ENCODE measurements at places on chromosomes 7 and 10. TPM values are rescaled to one million over a fixed set of nuclear protein-coding genes. Genes with fewer than 3 reads are reported as not detected.

DNA sequence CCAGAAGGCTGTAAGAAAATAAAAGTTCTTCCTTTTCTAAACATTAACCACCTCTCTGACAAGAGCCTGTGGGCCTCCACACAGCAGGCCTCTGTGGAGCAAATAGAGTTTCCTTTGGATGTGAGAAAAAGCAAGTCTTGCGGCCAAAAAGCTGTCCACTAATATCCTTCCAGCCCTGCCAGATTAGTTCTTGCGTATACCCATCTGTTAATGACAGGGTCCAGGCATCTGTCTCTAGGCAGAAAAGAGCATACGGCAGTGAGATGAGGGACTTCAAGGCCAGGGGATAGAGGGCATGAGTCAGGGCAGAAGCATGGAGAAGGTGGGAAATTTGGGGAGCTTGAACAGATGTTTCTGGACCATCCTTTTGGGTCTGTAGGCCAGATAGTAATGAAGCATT lies 164.9 kb downstream of the NSUN6 start:
- H3K4me1 ChIP-seq: no peaks in the 10 kb centered on the region
- no peaks in the 10 kb centered on the region for H3K27me3 ChIP-seq
- DNase-seq: no peak
- H3K36me3 ChIP-seq: no peaks in the 10 kb centered on the region
- H3K27ac ChIP-seq: no peak overlapping the region

GRCh38 chr10:43134126-43134905 lies 3.9 kb upstream of the CSGALNACT2 start:
- H3K27ac ChIP-seq: no peak overlapping the region
- peaks cover 20% of the 10 kb centered on the region for H3K4me1 ChIP-seq
- no peaks in the 10 kb centered on the region for H3K27me3 ChIP-seq
- no peak for DNase-seq
- no peak overlapping the region for H3K4me3 ChIP-seq

DNA sequence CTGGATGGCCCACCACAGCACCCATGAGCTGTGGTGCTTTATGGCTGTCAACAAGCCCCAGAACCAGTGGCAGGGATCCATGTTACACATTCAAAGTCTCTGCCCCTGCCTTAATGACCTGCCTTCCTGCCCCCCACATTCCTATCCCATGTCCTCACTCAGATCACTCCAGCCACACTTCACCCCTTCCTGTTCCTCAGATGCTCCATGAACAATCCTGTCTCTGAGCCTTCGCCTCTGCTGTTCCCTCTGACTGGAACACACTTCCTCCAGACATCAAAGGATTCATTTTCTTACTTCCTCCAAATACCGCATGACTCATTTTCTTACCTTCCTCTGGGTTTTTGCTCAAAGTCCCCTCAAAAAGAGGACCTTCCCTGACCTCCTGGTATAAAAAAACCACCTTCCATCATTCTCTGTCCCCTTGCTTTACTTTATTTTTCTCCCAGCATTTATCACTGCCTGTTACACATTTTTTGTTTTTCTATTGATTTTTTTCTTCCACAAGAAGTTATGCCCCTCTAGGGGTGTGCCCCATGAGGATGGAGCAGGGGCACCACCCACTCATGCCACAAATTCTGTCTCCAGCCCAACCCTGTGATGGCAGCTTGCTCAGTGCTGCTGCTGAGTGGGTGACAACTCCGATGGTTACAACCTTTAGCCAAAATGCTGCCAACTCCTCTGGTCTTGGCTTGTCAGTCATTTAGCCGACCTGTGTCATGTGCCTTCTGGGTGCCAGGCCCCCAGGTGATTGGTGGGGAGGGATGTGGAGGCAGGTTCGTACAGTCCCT lies 18.2 kb downstream of the COL13A1 start:
- peaks cover 10% of the 10 kb centered on the region for H3K27me3 ChIP-seq
- peaks cover 18% of the 10 kb centered on the region for H3K4me1 ChIP-seq
- H3K27ac ChIP-seq: no peak overlapping the region
- H3K36me3 ChIP-seq: no peaks in the 10 kb centered on the region

GRCh38 chr10:72114706-72115450 lies 26.5 kb upstream of the SPOCK2 start:
- H3K4me3 ChIP-seq: no peak overlapping the region
- no peak for DNase-seq
- H3K36me3 ChIP-seq: peaks cover 34% of the 10 kb centered on the region
- H3K27ac ChIP-seq: no peak overlapping the region
- no peaks in the 10 kb centered on the region for H3K27me3 ChIP-seq
- H3K4me1 ChIP-seq: peaks cover 28% of the 10 kb centered on the region

DNA sequence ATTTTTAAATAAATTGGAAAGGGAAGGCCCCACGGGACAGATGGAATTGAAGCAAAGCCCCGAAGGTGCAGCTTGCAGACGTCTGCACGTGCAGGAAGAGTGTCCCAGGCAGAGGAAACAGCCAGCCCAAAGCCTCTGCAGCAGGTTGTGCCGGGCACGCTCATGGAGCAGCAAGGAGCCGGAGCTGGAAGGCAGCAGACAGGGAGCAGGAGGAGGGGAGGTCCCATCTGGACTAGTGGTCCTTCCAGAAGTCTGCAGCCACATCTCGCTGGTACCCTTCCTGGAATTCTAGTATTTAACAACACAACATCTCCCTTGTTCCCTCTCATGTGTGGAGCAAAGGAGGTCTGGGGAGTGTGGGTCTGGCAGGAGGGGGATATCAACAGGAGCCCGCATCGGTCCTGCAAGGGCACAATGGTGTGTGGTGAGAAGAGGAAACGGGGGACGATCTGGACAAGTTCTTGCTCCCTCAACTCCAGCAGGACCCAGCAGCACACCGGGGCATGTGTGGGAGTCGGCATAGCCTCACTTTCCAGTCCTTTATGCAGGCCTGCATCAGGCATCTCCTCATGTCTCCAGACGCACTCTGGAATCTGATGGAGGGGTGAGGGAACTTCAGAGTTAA lies 169.3 kb downstream of the GRID1 start:
- no peak for DNase-seq
- H3K27ac ChIP-seq: no peak overlapping the region
- H3K27me3 ChIP-seq: no peaks in the 10 kb centered on the region
- no peak overlapping the region for H3K4me3 ChIP-seq
- H3K4me1 ChIP-seq: no peaks in the 10 kb centered on the region
- H3K36me3 ChIP-seq: no peaks in the 10 kb centered on the region

- H3K4me3 ChIP-seq: no peak overlapping the region
- peaks cover 5% of the 10 kb centered on the region for H3K4me1 ChIP-seq
- DNase-seq: no peak
- no peaks in the 10 kb centered on the region for H3K27me3 ChIP-seq
- no peak overlapping the region for H3K27ac ChIP-seq
These were observed 35.6 kb downstream of the ANKMY2 start for GRCh38 chr7:16609842-16610450.

DNA sequence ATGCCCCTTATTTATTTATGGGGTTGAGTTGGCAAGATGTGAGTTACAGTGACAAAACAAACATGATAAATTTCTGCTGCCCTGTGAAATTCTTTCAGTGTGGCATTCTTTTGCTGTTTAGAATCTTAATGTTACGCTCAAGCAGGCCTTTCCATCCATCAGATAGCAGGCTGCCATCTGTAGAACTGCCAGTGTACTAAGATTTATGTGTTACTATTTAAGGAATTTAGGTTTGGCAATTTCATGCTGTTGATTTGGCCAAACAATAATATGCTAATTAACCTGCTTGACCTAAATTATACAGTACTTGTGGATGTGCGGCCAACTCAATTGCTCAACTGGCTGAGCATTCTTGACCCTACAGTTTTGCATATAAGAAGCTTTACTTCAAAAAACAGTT lies 477.7 kb upstream of the TPK1 start:
- H3K4me1 ChIP-seq: no peaks in the 10 kb centered on the region
- no peak overlapping the region for H3K4me3 ChIP-seq
- no peaks in the 10 kb centered on the region for H3K36me3 ChIP-seq
- H3K27ac ChIP-seq: no peak overlapping the region
- no peak for DNase-seq

DNA sequence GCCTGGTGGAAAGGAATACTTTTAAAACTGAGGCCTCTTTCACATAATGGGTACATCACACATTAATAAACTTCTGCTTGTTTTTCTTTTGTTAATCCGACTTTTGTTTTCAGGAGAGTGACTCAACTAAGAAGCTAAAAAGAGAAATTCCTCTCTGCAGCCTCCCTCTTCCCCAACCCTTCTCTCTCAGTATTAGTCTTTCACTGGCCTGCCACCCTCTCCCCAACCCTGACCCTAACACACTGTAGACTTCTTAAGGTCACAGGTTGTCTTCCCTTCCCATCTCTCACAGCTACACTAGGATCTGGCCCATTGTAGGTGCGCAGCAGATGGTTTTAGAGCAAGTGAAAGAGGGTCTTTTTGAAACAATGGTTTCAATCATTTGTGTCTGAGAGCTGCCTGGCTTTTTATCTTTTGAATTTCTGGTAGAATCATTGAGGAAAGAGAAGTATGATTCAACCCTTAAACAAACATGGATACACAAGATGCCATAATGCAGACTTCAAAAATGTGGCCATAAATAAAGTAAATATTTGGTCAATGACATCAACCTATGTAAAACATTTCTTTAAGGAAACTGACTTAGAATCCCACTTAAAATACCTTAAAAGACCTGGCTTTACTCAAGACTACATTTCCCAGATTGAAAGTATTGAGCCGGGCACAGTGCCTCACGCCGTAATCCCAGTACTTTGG lies 17.9 kb upstream of the FFAR4 start:
- H3K27me3 ChIP-seq: no peaks in the 10 kb centered on the region
- H3K4me3 ChIP-seq: no peak overlapping the region
- no peak overlapping the region for H3K27ac ChIP-seq
- no peaks in the 10 kb centered on the region for H3K4me1 ChIP-seq
- no peak for DNase-seq

SAMD9 gene
- total RNA-seq: 13.6 TPM

LRRC18 gene
- not detected for total RNA-seq

DLG5 gene
- 2.7 TPM for total RNA-seq

TRIL gene
- total RNA-seq: not detected

LHFPL3 gene
- total RNA-seq: not detected

STN1 gene
- total RNA-seq: 32.1 TPM
